SJSA1 (cell line): ENCODE measurements at places on chromosomes 16 and 17. TPM values are rescaled to one million over a fixed set of nuclear protein-coding genes. Genes with fewer than 3 reads are reported as not detected.

Gene TPSAB1
- not detected in 2 replicates for total RNA-seq

Gene PRR35
- not detected in 2 replicates for total RNA-seq

Gene CD300LF
- not detected in 2 replicates for total RNA-seq

Gene C1QTNF8
- total RNA-seq: not detected in 2 replicates

Gene SNN
- total RNA-seq: 10.1 and 11.5 TPM in 2 replicates

Gene RANBP10
- total RNA-seq: 3.5 and 3.9 TPM in 2 replicates

Gene PSMD3
- 98.3 and 167 TPM in 2 replicates for total RNA-seq

Gene SRCIN1
- not detected in 2 replicates for total RNA-seq

Gene ZNF75A
- total RNA-seq: 15.5 and 16.8 TPM in 2 replicates

Gene SLC5A2
- total RNA-seq: not detected in 2 replicates

Gene KRT23
- total RNA-seq: not detected in 2 replicates

Gene PABPN1L
- total RNA-seq: not detected in 2 replicates

Gene KRT33B
- total RNA-seq: 0.21 and 0.72 TPM in 2 replicates

Gene KRT27
- not detected in 2 replicates for total RNA-seq

Gene LYRM9
- 4.8 and 4.9 TPM in 2 replicates for total RNA-seq

Gene FBXW10
- total RNA-seq: 0.05 TPM in 1 of 2 replicates, not detected in the other
